ENCODE measurements at places on chromosomes 11 and 22. TPM values are rescaled to one million over a fixed set of nuclear protein-coding genes. Genes with fewer than 3 reads are reported as not detected.

The SCGB2A2 gene
- total RNA-seq: not detected

The KLHL35 gene
- total RNA-seq: 0.41 TPM

The BACE1 gene
- 22.7 TPM for total RNA-seq

The LRP5 gene
- 32.2 TPM for total RNA-seq

The CRACR2B gene
- not detected for total RNA-seq

The FAM180B gene
- not detected for total RNA-seq

The LRRC74B gene
- not detected for total RNA-seq

The TRAF6 gene
- total RNA-seq: 7.7 TPM

The BTG4 gene
- not detected for total RNA-seq

The TESMIN gene
- 6.7 TPM for total RNA-seq

The UCP3 gene
- 0.08 TPM for total RNA-seq

The XPNPEP3 gene
- total RNA-seq: 9.7 TPM

The PRR5 gene
- 13.7 TPM for total RNA-seq

The DCHS1 gene
- total RNA-seq: 12.0 TPM

The TSSK2 gene
- not detected for total RNA-seq

The LINC01488 gene
- total RNA-seq: 0.05 TPM

The SOX10 gene
- not detected for total RNA-seq

The KRTAP5-8 gene
- not detected for total RNA-seq

The RCOR2 gene
- total RNA-seq: 1.5 TPM

The GPR83 gene
- total RNA-seq: not detected

The OMP gene
- not detected for total RNA-seq

The RASSF10 gene
- not detected for total RNA-seq

The CDC42BPG gene
- total RNA-seq: not detected

The CRY2 gene
- total RNA-seq: 17.3 TPM

The PLA2G6 gene
- total RNA-seq: 2.5 TPM

The CACNA1I gene
- 0.03 TPM for total RNA-seq

The APOA4 gene
- total RNA-seq: not detected

The TBX1 gene
- total RNA-seq: 0.31 TPM

The OR2D2 gene
- total RNA-seq: not detected

The WNT7B gene
- not detected for total RNA-seq

The PRR33 gene
- not detected for total RNA-seq

The APLNR gene
- total RNA-seq: not detected

The CHORDC1 gene
- total RNA-seq: 27.0 TPM

Data from SJSA1 (cell line).